Naive B cell (primary cell): ENCODE measurements at places on chromosomes 7 and 10.

DNA sequence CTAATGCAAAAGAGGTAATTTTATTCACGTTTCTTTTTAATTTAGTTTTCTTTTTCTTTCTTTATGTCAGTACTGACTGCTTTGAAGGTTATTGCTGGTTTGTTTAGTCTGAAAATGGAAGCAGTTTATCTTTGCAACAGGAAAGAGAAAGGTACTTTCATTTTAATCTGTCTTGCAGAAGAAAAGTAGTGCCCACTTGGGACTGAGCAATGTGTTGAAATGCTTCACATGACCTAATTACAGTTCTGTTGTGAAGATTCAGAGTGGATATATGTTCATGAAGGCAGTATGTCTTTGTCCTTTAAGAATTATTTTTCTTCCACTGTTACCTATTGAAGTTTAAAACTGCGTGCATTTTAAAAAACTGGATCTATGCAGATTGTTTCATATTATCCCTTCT lies 80.1 kb downstream of the ANKIB1 start:
- no peak for DNase-seq

DNA sequence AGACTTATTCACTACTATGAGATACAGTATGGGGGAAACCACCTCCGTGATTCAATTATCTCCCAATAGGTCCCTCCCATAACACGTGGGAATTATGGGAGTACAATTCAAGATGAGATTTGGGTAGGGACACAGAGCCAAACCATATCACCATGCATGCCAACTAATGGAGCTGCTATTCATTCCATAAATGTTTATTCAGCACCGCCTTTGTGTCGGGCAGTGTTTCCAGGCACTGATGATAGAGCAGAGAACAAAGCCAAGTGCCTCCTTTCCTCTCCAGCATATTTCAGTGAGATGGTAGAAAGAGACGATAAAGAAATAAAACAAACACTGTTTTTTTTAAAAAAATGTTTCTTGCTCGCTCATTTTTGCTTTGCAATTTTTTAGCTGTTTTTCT lies 295.9 kb upstream of the FOXK1 start:
- no peak for DNase-seq

DNA sequence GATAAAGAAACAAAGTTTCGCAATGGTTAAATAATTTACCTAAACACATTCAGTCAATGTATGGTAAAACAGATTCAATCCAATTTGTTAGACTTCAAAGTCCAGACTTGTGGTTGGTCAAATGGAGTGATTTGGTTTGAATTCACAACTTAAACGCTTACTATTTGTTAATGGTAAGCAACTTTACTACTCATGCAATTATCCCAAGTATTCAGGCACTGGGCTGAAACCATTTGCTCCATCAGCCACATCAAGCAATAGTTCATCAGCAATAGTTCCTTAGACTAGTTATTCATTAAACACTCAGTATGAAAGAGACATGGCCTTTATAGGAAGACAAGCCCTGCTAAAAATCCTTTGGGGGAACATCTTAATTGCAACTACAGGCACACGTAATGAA lies 253.0 kb downstream of the AGMO start:
- no peak for DNase-seq

DNA sequence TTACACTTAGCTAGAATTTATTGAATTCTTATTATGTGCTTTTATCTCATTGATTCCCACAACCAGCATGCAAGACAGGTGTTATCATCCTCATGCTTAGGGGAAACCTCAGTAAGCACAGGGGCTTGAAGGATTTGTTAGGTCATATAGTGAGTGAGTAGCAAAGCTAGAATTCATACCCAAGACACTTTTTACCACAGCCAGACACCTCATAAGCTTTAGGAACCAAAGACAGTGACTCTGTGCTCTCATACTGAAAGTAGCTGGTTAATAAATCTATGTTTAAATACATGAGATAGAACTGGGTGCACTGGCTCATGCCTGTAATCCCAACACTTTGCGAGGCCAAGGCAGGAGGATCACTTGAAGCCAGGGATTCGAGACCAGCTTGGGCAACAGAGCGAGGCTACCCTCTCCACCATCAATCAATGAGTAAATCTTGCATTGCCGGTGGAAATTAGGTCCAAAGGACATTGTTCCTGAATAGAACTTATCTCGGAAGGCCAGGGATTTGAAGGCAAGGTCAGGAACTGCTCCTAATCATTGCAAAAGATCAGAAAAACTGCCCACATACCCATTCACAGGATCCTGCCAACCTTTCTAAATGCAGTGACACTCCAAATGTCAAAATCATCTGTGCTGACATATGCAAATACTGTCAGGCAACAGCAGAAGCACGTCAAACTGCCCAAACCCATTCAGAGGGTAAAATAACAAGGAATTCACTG lies 523.5 kb downstream of the PARD3 start:
- no peak for DNase-seq

DNA sequence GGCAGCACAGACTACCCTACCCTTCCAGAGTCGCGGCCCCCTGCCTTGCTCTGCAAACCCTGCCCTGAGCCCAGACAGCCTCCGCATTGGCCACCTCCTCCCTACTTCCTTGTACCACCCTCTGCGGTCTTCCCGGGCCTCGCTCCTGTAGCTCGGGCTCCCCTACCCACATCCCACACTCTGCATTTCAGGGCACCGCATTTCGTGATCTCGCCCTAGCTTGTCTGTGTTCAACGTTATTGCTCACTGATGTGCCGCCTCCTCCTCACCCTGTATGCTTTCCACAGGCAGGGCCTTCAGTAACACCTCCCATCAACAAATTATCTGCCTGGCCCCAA lies 6.6 kb downstream of the PDIA4 start:
- no peak for DNase-seq

- DNase-seq: no peak
Observed at GRCh38 chr7:77665161-77665560, 31.1 kb upstream of the RSBN1L start.

DNA sequence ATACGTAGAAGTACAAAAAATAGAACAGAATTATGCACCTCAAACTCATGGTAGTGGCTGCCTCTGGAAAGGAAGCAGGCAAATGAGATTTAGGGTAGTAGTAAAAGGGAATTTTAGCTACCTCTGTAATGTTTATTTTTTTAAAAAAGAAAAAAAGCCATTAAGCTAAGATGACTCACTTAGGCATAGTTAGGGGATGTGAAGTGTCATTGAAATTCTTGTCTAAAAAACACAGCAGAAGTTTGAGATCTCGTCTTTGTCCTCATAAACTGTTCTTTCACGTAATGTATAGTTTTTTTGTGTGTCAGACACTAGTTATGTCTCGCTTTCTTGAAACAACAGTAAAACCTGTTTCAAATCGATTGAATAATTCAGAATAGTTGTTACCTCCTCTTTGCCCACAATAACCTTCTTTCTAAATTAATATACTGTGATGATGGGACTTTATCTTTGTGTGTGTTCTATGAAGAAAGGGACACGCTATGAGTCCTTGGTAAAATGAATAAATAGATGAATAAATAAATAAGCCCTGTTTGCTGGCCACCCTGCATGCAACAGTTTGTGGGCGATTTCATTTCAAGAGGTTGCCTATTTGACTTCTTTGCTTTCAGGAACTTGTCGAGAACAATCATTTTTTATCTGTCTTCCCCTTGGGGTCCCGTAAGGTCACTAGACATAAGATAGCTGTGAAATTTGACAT lies 14.5 kb upstream of the FBXW4 start:
- no peak for DNase-seq

DNA sequence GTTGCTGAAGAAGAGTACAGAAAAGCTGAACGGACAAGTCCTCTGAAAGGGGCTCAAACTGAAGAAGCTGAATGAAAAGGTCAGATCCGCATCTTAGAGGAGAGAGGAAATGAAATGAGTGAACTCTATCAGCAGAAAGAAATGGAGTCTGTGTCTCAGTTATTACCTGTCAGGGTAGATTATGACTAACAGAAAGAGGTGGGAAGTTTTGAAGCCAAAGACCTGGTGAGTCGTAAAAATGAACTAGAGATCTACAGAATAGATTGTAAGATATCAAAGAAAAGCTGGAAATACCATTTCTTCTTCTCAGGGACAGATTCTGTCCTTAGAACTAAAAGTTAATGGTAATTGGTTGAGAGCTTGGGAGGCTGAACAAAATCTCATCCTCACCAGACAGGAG lies 11.1 kb upstream of the MBL2 start:
- DNase-seq: no peak

GRCh38 chr10:31062856-31063255 lies 31.2 kb upstream of the ZNF438 start:
- DNase-seq: no peak

GRCh38 chr10:120833222-120833928 lies 17.8 kb upstream of the WDR11 start:
- no peak for DNase-seq

DNA sequence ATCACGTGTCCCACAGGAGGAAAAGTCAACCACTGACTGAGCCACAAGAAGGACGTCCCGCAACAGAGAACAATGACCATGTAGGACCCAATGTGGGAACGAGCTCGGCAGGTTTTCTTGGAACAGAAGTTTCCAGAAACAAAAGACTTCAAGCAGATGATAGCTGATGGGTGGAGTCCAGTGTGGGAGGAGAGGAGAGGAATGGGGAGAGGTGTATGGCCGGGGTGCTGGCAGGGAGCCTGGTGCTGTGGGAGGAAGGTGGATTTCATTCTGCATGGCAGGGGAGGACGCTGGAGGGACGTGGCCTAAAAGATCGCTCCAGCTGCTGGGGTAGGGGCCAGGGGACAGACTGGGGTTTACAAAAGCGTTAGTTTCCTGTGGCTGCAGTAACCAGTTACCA lies 48.5 kb upstream of the LMTK2 start:
- DNase-seq: no peak

- no peak for DNase-seq
Observed at GRCh38 chr7:7703427-7703826, 15.0 kb downstream of the RPA3 start.

DNA sequence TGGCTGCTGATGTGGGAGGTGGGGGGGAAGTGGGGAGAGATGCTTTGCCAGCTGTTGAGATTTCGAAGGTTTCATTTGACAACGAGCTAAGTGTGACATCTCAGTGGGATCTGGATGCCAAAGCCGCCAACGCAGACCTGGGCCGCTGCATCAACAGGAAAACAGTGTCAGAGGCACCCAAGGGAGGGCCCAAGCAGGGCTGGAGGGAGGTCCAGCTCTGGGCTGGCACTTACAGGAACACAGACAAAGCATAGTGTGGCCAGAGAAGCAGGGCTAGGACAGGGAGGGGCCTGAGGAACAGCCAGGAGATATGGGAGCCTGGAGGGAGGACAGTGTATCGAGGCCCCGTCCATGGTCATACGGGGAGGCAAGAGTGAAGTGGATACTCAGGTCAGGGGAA lies 73.1 kb downstream of the GTF2IRD1 start:
- DNase-seq: no peak

- no peak for DNase-seq
Observed at GRCh38 chr7:132045002-132045401, 488.6 kb upstream of the PODXL start.

- no peak for DNase-seq
Observed at GRCh38 chr10:47094636-47095035, 183.4 kb downstream of the PTPN20 start.

GRCh38 chr10:12656518-12657142 lies 307.3 kb downstream of the CAMK1D start:
- DNase-seq: peak; percentile 40

DNA sequence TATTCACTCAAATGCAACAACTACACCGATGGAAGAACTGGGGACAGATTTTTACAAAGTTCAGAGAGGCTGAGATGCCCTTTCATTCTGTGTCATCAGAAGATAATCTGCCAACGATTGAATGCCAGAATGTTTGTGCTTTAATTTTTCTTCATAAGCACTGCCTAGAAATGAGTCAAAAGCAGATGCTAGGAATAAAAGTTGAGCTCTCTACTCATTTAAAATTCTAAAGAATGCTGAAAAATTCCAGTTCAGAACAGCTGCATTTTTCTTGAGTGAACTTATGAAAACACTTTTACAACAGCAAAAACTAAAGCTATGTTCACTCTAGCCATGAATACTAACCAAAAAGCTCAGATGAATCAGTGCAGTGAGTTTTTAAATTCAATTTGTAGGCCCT lies 22.3 kb upstream of the FAM133B start:
- DNase-seq: no peak

DNA sequence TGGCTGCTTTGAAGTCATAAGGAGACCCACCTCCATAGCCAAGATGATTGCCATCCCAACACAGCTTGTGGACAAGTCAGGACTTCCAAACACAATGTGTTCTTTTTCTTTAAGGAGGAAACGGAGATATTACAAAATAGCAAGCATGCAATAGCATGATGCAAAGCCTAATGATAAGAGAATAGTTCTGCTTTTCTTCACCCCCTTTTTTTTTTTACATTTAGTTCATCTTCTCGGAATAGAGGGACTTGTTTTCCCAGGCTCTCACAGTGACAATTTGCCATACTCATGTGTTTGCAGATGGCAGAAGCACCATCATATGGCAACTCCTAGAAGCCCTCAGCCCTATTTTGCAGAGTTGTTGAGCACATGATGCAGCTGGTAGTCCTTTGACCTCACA lies 119.8 kb downstream of the ITGB8 start:
- DNase-seq: no peak

- no peak for DNase-seq
Observed at GRCh38 chr10:130411496-130412085, 275.4 kb downstream of the GLRX3 start.

DNA sequence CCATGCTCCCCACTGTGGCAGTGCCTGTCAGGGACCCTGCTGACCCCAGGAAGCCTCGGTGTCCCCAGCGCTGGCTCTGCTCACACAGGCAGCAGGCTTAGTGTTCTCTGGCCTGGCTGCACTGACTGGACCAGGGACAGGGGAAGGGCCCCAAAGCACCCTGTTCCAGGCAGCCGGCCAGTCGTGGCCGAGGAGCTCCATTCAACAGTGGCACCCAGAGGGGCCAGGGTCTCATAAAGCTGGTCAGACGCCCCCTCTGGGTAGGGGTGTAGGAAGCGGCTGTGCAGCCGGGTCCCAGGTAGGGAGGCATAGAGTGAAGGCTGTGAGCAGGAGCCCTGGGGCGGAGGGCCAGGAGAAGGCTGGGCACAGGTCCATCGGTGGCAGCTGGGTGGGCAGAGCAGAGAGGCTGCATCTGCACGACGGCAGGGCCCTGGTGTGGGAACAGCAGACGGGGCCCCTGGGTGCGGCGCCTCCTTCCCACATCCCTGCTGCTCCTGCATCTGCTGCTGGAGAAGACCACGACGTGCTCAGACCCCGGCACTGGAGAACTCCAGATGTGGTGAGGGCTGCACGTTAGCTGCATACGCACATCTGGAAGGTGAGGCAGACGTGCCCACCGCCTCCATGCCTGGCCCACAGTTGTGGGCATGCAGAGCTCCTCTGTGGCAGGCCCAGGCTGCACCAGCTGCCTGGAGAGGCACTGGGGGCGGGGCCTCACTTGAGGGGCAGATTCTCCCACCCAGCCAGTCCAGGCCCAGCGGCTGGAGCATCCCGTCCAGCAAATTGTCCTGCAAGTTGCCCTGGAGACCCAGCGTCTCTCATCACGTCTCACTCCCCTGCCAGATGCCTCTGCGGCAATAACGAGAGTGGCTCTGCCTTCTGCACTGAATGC lies 25.1 kb downstream of the MNX1 start:
- no peak for DNase-seq

GRCh38 chr10:3588816-3589215 lies 196.2 kb downstream of the KLF6 start:
- no peak for DNase-seq
